ENCODE measurements at places on chromosomes 5 and 9.

GRCh38 chr5:109836280-109836679 lies 146.6 kb downstream of the MAN2A1 start:
- no peak for DNase-seq

DNA sequence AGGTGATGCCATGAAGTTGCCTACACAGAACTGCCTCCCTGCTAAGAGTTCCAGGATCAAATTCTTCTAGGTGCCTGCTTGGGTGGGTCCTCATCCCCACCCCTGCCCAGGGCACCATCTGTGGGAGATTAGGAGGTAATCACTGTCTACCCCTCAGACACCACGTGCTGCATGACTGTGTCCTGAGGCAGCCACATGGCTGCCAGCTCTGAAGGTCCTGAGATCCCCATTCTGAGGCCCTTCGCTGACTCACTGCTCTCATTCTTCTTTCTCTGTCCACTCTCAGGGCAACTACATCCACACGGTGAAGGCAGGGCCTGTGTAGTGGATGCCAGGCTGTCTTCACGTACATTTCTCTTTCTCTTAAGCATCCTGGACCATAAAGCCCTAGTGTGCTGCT lies 222.9 kb upstream of the ANKRD55 start:
- DNase-seq = no peak

GRCh38 chr9:87435189-87435880 lies 62.3 kb upstream of the DAPK1 start:
- DNase-seq = no peak

DNA sequence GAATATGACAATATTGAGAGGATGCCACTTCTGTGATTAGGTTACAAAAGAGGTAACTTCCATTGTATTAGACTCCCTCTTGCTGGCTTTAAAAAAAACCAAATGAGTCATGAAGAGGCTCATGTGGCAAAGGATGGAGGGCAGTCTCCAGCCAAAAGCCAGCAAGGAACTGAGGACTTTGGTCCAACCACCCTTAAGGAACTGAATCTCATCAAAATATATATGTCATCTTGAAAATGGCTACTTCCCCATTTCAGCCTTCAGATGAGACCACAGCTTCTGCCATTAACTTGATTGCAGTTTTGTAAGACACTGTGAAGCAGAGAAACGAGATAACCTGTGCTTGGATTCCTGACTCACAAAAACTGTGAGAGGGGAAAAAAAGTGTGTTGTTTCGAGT lies 15.5 kb upstream of the TRIM32 start:
- no peak for DNase-seq

GRCh38 chr9:109875495-109876129 lies 95.6 kb downstream of the PALM2AKAP2 start:
- DNase-seq = no peak

GRCh38 chr9:98600631-98601030 lies 108.1 kb downstream of the GABBR2 start:
- no peak for DNase-seq

DNA sequence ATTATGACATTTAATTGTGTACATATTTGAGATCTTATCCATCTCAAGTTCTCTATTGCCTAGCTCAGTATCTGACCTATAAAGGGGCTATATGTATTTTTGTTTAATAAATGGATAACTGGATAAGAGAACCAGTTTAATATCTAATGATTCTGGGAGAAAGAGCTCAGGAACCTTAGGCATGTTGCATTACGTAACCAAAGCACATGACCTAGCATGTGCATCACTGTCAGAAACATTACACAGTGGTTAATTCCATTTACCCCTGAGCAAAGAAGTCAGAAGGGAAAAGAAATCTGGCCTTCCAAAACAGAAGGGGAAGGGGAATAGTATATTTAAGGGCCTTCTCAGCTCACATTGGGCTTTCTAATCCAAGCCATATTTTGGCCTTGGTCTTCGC lies 12.3 kb downstream of the PAPPA start:
- no peak for DNase-seq

DNA sequence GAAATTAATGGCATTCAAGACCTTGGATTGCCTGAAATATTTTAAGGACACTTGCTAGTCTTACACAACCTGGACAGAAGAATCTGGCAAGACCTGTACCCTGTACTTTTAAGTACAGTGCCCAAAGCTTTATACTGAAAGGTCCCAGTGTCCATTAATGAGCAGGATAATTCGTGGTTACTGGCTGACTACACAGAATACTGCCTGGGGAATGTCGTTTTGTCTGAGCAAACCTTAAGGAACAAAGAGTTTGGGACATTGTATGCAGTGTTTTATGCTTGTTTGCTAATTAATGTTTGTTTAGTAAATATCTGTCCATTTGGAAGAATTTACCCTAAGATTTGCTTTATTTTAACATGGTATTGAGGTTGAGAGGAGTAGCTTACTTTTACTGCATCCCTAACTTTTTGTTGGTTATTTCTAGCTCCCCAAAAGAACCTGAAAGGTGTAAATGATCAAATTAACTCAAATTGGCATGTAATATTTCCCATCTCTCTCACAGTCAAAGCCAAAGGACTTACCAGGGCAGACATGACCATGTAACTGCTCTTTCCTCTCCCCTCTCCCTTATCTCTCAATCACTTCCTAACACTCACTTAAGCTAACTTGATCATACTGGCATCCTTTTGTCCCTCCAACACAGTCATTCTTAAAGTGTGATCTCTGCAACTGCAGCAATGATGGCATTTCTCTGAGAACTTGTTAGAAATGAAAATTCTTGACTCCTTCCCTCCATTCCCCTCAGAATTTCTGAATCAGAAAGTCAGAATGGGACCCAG lies 15.7 kb downstream of the RANBP3L start:
- DNase-seq = no peak

- DNase-seq = no peak
These were observed 3.8 kb upstream of the TJP2 start for GRCh38 chr9:69170231-69170630.

DNA sequence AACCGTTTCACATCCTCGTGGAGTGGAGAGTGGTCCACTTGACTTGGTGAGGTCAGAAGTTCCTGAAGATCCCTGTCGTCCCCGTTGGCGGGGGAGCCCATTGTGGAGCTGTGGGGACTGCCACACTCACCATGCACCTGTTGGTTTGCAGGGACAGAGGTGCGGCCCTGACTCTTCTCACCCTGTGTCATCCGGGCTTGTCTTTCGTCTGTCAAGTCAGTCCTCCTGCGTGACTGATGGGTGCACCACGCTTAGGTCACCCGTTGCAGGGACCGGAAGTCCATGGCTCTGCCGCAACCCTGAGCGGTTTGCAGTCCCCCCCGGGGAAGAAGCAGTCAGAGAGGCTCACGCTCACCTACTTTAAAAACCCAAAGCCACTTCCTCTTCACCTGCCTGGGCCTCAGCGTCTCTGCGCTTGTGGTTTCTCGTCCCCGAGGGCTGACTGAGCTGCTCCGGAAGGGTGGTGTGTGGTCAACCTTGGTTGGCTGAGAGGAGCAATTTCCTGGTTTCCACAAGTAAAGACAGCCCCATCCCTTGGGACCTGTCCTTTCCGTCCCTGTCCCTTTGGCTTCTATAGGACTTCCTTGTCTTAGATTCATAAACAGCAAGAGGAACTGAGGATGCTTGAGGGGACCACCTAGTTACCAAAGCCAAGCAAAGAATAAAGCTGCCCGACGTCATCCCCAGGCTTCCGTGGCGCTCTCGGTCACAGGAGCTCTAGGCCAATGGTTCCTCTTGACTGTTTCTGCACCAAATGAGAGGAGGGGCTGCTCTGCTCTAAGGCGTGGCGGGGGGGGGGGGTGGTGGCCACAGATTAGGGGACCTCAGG lies 53.2 kb downstream of the USP20 start:
- DNase-seq = peak; percentile 98

GRCh38 chr9:82135106-82135505 lies 146.5 kb downstream of the SPATA31D1 start:
- no peak for DNase-seq

- DNase-seq = no peak
These were observed 21.4 kb upstream of the OTULINL start for GRCh38 chr5:14560091-14560595.

- DNase-seq = no peak
These were observed 232.3 kb downstream of the FANCC start for GRCh38 chr9:95085036-95085770.

DNA sequence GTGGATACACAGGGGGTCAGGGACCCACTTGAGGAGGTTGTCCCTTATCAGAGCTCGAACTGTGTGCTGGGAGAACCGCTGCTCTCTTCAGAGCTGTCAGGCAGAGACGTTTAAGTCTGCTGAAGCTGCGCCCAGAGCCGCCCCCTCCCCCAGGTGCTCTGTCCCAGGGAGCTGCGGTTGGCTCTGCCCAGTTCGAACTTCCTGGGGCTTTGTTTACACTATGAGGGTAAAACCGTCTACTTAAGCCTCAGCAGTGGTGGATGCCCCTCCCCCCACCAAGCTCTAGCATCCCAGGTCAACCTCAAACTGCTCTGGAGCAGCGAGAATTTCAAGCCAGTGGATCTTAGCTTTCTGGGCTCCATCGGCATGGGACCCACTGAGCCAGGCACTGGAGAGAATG lies 15.9 kb downstream of the SRD5A1 start:
- DNase-seq = no peak

- no peak for DNase-seq
These were observed 179.9 kb downstream of the GLIS3 start for GRCh38 chr9:4119778-4120554.

DNA sequence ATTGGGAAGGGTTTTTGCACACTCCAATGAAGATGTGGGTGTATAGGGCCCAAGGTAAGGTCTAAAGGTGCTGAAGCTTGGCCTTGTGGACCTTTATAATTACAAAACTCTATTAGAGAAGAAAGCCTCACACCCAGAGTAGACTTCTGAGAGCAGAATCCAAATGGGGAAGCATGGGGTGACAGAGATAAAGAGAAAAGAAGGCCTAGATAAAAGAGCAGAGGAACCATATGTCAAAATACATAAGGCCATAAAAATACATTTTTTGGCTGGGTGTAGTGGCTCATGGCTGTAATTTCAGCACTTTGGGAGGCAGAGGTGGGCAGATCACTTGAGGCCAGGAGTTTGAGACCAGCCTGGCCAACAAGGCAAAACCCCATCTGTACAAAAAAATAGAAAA lies 27.4 kb upstream of the TCERG1 start:
- no peak for DNase-seq

DNA sequence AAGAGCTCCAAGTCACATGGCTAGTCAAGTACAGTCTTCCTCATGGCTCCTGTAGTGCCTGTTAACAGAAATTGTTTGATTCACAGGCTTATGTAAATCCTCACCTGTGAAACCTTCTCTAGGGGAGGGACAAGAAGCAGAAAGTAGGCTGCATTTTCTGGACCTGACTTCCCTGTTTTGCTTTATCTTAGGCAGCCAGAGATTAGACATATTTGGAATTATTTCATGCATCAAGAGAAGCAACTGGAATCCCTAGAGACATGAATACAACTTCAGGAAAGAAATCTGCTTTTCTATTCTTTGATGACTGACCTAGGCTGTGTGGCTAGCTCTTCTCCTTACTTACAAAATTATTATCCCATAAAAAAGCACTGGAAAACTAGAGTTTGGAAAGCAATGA lies 52.3 kb downstream of the CAST start:
- DNase-seq = no peak

DNA sequence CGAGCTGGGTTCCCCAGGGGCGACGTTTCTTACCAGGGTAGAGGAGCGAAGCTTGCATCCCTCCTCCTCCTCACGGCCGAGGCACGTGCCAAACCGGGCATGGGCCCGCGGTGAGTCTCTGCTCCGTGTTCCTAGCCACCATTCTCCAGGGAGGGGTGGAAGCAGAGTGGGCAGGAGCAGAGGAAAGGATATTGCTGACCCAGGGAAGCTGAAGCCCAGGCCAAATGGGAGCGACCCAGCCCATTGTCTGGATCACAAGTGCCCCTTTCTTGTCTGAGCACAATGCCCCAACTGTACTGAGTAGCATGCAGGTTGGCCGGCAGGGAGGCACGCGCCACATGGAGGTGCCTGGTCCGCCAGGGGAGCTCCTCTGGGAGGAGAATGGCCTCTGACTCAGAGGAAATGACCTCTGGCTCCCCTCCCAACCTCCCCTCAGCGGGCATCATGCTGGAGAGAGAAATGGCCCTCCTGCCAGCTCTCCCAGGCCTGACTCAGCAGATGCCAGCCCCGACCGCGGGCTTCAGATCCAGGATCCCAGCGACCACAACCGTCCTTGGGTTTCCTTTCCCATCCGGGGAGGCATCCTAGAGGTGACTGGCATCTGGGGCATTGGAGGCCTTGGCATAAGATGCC lies 1.1 kb downstream of the PRR7 start:
- DNase-seq = peak; percentile 38

DNA sequence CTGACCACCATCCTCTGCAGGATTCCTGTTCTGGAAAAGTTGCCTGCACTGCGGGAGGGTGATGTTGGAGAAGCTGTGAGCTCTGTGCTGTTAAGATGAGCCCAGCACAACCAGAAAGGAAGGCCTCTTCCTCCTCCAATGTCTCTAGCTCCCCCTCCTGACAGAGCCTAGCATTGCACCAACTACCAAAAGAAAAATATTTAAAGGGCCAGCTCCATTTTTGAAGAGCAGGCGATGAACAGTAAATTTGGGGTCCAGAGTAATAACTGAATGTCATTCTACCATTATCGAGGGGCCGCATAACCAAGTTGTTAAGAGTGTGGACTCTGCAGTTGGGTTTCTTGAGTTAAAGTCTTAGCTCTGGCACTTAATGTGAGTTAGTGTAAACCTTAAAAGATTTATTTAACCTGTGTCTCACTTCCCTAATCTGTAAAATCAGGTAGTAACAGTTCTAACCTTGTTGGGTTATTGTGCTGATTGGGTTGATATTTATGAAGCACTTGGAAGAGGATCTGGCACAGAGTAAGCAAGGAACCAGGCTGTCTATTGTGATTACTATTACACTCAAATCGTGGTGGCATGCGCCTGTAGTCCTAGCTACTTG lies 3.9 kb downstream of the TEX53 start:
- peak; percentile 89 for DNase-seq
